ENCODE measurements at places on chromosomes 11 and 22.
A peak's percentile ranks its signal among the peaks of the same experiment; 100 is the strongest.

GRCh38 chr11:78332174-78332866, 85.3 kb downstream of the GAB2 start:
- no peak for DNase-seq

DNA sequence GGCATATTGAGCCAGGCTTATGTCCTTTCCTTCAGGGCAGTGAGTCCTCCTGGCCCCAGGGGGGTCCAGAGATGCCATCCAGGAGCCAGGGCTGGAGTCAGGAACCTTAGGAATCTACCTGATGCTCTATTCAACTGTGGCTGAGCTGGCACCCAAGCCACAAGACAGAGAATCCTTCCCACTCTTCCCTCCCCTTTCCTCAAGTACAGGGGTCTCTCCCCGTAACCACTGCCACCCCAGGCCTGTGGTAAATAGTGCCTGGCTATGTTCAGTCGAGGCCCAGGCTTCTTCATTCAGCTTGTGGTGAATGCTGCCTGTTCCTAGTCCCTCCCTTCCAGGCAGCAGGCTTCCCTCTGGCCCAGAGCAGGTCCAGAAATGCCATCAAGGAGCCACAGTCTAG, 45.5 kb upstream of the THY1 start:
- DNase-seq: no peak

DNA sequence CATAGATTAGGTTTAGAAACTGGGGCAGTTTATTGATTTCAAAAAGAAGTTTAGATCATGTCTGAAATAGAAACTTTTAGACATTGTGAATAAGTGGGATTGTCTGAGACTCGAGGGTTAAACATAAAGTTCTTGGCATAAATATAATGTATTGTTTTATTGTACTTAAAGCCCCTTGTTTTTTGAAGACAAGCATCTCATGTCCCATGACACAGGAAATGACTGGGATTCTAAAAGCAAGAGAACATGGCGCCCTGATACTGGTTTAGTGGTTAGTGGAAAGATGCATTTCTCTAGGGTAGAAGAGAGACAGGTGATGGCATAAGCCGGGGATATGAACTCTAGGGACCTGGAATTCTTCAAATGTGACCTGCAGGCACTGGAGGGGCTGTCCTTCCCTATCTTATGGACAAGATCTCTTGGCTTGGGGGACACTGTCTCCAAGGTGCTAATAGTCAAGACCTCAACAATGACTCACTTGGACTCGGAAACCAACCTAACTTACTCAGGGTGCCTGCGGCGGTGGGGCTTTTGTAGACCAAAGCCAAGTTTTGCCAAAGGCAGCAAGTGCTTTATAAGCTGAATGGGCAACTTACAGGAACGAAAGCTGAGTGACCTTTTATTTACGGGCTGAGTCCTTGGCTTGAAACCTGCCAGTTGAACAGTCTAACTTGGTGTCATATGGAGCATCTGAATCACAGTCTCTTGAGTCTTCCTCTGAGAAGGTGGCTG, 48.2 kb downstream of the UBASH3B start:
- DNase-seq: no peak

- DNase-seq: no peak
These were observed 84.8 kb downstream of the RTL6 start for GRCh38 chr22:44413211-44413610.

DNA sequence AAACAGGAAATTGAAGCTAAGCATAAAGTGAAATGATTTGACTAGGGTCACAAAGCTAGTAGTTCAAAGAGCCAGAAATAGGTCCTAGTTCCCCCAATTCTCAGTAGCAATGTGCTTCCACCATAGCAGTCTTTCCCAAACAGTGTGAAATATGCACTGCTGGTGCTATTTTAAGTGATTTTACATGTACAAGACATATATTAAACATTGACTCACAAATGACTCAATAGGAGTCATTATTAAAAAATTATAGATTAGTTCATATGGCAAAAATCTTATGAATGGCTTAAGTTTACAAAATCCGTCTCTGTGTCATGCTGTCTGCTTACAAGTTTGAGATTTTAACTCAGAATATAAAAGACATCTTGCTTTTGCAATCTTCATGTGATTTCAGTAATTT, 21.4 kb downstream of the KIF18A start:
- DNase-seq: peak; percentile 1

GRCh38 chr11:24132471-24132870, 364.4 kb upstream of the LUZP2 start:
- DNase-seq: no peak

- no peak for DNase-seq
These were observed 284.6 kb upstream of the ZC3H12C start for GRCh38 chr11:109808569-109808968.

DNA sequence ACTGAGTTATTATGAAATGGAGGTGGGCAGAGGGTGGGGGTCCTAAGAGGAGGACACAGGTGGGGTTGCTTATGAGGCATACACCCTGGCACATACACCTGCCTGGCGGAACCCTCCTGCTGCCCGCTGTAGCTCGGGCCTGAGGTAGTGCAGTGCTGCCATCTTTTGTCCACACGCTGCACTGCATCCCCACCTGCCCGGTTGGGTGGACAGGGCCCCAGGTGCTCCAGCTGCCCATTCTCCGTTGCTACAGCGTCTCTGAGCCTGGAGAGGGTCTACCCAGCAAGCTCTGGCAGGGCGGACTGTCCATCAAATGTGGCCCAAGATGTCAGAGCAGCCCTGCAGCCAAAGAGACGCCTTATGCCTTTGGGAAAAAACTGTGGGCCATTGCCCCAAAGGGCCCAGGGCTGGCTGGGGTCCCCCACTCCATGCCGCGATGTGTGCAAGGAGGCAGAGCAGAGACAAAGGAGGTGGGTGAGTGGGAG, 131.2 kb downstream of the BUD13 start:
- peak; percentile 55 for DNase-seq

GRCh38 chr11:57054817-57055216, 66.1 kb downstream of the OR5AK2 start:
- no peak for DNase-seq

- no peak for DNase-seq
These were observed 196.4 kb downstream of the IGLL1 start for GRCh38 chr22:23383491-23384361.

DNA sequence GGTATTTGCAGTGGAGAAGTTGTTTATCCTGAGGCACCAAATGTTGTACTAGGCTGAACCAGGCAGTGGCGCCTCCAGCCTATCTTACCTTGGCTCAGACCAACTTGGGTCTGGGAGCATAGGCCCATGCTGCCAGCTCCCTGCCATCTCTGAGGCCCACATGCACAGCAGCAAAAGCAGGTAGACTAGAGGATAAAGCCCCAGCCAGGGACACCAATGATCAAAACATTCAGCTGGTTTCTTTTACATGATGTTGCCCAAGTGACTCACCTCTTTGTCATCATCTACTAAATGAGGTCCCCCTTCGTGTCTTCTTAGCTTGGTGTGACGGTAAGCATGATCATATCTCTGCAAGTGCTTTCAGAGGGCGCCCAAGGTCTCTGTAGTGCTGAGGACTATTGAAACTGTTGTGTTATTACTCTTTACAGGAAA, 112.1 kb upstream of the DRD2 start:
- DNase-seq: no peak

DNA sequence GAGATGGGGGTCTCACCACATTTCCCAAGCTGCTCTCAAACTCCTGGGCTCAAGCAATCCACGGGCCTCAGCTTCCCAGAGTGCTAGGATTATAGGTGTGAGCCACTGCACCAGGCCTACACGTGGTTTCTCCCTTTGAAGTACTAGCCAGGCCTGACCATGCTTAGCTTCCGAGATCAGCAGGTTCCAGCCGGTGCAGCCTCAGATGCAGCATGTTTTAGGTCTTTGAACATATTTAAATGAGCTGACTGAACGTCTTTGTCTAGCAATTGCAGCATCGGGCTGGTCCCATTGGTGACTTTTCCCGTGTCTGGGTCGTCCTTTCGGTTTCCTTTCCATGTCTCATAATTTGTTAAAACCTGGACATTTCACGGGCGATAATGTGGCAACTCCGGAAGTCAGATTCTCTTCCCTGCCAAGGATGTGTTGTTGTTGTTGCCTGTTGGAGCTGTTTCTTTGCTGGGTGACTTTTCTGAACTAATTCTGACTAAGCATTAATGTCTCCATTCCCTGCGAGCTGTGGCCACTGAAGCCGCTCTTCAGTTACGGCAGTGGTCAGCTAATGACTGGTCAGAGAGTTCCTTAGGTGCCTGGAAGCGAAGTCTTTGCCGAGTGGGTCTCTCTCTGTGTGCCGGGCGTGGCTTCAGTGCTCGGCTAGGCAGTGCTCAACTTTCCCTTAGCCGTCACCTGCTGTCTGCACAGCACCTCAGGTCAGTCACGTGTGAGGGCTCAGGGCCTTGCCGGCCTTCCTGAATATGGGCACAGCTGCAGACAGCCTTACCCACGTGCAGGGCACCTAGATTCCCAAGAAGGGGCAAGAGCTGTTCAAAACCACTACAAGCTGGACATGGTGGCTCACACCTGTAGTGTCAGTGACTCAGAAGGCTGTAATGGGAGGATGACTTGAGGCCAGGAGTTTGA, 3.8 kb upstream of the CYP2D6 start:
- DNase-seq: no peak

DNA sequence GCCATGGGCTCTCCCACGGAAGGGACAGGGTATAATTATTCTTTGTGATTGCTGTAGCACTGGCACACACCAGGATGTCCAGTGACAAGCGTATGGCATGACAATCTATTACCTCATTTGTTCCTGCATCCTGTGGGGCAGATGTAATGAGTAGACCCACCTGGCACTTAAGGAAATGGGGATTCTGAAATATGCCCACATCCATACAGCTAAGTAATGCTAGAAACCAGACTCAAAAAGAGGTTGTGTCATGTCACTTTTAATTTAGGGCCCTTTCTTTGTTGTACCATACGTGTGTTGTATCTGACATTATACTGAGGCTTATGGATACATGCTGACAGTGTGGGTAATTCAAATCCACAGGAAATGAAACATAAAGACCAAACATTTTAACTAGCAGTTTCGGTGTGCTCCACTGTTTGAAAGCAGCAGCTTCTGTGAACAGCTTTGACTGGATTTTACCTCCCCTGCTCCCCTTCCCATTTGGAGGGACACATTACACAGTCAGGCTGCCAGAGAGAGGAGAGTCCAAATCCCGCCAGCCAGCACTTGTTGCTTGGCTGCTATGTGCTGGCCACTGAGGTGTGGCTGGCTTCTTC, 21.2 kb downstream of the GRAMD1B start:
- no peak for DNase-seq

GRCh38 chr11:125494561-125494960, 1.5 kb downstream of the FEZ1 start:
- DNase-seq: no peak

DNA sequence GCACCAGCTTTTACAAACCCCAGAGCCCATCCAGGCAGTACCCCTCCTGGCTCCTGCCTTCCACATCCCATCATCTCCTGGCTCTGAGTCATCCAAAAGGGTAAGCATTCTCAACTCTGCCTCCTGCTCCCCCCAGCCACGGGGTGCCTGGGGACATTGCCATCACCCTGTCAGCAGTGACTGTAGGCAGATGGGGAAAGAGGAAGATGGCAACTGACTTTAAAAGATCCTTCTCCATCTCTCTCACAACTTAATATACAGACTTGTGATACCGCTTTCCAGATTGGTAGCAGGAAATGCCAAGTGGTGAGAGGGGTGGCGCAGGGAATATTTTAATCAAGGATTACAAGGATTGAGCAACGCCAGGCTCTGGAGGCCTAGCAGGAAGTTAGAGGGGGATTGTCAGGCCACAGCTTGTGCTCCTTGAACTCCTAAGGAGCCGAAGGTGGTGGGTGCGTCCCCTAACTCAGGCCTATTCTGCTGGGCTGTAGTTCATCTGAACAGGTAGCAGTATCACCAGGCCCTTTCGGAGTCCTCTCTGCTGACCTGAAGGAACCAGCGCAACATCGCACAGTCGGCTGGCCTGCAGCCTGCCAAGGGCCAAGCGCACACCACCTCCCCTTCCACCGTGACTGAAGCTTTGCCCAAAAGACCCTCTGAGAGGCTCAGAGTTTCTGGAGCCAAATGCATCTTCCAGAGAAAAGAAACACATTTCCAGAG, 83.3 kb downstream of the ZC3H12C start:
- DNase-seq: peak; percentile 32

DNA sequence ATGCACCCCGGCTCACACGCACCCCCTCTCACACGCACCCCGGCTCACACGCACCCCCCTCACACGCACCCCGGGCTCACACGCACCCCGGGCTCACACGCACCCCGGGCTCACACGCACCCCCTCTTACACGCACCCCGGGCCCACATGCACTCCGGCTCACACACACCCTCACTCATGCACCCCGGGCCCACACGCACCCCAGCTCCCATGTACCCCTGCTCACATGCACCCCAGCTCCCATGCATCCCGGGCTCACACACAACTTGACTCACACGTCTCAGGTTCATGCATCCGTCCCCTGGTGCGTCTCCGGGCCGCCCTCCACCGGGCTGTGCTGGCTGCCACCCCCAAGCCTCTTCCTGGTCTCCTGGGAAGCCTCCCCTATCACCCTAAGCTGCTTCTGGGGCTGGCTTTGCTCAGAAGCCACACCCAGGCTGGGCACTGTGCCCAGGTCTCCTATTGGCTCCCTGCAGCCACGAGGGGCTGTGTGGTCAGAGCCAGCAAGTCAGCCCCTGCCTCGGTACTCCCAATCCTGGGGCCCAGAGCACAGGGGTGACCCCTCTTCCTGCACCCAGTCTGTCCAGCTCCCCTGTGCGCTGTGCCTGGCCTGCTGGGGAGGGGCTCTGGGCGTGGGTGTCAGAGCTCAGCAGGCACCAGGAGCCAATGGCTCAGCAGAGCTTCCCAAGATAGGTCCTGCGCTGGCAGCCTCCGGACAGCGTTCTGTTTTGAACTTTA, 16.9 kb downstream of the TSPAN4 start:
- DNase-seq: peak; percentile 98

GRCh38 chr11:72042064-72042745, 38.1 kb downstream of the NUMA1 start:
- no peak for DNase-seq

DNA sequence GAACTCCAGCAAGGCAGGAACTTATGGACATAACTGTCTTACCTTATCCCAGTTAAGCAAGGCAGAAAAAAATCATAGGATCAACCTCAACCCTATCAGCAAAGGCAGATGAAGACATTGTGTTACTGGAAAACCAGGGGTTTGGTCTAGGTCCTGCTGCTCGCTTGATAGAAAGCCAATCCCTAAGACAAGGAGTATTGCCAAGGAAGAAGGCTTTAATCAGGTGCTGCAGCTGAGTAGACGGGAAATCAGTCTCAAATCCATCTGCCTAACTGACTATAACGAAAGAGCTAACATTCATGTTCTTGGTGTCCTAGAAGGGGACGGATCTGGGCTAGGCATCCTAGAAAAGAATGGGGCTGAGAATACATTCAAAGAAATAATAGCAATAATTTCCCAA, 1158.7 kb upstream of the CNTN5 start:
- DNase-seq: no peak

GRCh38 chr11:114078423-114078822, 18.9 kb downstream of the ZBTB16 start:
- DNase-seq: no peak

- DNase-seq: peak; percentile 58
These were observed 9.7 kb upstream of the RNF141 start for GRCh38 chr11:10550503-10551289.

GRCh38 chr11:47766509-47767227, 473 bp downstream of the FNBP4 start:
- DNase-seq: peak; percentile 44

Measured in AG08396 (cell line).